ENCODE measurements at places on chromosomes 1 and 21.
A peak's percentile ranks its signal among the peaks of the same experiment; 100 is the strongest.

GRCh38 chr21:34830386-34831170, 161.8 kb downstream of the CLIC6 start:
- no peak for DNase-seq

GRCh38 chr1:220164116-220164515, 70.2 kb downstream of the IARS2 start:
- no peak for DNase-seq

- no peak for DNase-seq
Observed at GRCh38 chr1:229863651-229864545, 203.1 kb upstream of the GALNT2 start.

DNA sequence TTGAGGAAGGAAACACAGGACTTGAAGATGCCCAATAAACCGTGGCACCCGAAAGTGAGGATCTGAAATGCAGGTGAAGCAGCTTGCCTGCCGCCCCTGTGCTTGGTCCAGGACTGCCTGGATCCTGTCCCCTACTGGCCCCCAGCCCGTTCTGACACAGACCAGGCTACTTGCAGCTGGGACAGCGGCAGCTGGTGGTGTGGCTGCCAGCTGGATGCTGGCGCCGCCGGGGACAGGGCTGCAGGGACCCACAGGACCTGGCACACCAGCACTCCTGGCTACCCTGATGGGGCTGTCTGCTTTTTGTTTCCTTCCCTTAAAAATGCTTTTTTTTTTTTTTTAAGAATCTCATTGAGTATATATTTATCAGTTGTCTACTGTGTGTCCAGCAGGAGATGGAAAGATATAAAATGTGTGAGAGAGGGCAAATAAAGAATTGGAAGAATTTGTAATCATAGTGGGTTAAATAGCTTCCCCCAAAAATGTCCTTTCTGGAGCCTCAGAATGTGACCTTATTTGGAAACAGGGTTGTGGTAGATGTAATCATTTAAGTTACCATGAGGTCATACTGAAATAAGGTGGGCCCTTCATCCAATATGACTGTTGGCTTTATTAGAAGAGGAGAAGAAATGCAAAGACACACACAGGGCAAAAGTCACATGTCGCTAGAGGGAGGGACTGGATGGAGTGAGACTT, 165.6 kb downstream of the DSCAM start:
- DNase-seq: no peak

DNA sequence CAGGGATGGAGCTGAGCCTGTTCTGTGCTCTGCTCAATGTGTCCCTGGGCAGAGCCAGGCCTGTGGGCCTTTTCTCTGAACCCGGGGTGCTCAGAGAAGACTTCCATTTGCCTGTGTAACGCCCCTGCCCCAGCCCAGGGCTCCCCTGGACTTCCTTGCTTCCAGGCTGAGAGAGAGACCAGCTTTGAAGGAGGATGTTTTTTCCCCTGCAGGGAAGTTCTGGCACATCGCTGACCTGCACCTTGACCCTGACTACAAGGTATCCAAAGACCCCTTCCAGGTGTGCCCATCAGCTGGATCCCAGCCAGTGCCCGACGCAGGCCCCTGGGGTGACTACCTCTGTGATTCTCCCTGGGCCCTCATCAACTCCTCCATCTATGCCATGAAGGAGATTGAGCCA, 10.2 kb downstream of the SMPDL3B start:
- no peak for DNase-seq

GRCh38 chr1:21200767-21201166, 24.1 kb upstream of the EIF4G3 start:
- peak; percentile 49 for DNase-seq

DNA sequence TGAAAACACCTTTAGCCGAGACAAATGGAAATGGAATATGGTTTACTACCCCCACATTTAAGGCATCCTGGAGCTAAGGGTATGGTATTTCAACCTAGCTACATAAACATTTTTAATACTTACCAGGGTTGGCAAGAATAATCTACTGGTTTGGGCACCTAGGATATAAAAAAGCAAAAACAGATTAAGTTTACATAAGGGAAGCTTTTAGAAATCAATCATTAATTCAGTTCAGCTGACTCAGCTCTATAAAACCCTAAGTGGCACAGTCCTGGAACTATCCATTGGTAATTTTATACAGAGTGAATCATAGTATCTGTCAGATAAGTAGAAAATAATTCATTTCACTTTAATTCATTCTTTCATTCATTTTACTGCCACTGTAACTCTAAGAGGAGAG, 355.2 kb downstream of the VAV3 start:
- no peak for DNase-seq

DNA sequence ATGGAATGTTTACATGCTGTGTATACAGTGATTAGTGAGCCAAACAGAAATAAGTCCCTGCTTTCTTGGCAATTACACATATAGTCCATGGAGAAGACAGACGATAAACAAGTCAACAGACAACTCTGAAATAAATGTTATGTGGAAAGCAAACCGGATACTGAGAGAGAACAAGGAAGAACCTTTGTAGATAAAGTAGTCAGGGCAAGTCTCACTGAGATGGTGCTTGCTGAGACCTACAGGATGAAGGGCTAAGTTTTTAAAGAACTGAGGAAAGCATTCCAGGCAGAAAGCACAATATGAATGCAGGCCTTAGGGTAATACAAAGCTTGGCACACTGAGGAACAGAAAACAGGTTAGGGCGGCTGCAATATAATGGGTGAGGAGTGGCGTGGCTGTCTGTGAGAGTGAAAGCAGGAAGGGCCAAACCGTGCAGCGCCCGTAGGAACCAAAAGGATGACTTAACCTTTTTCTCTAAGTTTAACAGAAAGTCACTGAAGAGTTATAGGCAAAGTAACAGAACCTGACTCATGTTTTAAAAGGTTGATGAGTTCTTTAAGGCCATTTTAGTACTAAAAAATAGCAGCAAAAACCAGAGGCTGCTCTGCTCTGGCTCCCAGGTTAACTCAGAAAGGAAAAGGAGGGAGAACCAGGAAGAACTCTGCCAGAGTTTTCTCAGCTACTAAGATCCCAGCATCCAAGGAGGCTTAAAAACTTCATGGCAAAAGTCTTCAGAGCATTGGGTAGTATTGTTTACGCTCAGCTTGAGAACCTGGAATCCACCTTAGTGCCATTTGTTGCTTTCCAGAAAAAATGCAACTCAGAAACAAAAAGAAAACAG, 8.7 kb upstream of the TTF2 start:
- DNase-seq: no peak

DNA sequence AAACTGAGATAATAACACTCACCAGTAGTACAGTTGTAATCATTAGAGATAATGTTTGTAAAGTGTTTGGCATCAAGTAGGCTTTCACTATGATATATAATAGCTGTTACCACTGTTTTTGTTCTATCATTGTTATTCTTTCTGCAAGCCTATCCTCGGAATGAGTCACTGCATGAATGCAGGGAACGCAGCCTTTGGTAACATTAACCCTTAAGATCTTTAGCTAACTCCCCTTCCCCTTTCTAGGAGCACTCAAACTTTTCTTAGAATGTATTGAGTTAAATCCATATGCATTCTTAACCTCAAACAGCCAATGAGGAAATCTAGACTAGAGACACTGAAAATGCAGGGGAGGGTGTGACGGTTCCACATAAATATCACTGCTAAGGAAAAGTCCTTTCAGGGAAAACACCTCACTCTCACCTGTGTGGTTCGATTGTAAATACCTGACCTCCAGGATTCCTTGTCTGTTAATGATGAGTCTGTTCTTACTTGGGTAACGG, 467.3 kb downstream of the SETD4 start:
- DNase-seq: peak; percentile 31

DNA sequence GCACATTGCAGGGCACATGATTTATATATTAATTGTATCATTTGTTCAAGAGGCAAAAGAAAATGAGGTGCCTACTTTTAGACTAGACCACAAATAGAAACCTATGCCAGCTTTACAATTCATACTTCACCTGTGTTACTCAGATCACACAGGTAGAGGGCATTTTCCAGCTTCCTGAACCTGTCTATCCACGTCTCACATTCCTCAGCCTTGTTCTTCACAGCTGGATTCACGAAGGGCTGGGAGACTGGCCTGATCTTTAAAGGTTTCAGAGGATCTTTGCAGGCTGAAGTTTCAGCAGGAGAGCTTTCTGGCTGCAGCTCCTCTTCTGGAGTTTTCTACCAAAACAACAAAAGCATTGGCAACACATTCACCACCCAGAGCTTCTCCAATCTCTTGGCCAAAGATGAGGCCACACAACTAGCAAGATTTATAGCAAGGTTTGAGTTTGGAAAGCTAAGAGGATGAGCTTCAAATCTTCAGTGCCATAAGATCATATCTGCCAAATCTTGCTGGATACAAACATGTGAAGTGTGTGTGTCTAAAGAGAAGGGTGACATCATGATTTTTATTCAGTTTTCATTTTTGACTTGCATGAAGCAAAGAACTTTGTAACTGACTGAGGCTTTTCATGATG, 71.0 kb upstream of the CYP2J2 start:
- DNase-seq: no peak

DNA sequence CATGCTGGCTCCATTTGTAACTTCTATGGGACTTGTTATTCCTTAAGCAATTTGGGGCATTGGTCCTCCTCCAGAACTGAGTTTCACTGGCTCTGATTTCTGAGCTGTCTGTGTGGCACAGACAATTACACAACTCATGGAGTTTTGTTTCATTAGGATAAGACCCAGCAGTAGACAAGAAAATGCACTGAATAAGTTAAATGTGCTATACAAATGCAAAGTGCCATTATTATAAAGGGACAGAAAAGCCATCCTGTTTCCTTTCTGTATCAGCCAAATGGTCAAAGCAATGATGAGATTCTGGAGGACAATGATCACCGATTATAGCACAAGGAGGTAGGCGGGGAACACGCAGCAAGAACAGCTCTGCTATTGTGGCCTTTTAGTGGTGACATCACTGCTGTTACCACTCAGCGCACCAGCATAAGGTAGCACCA, 81.9 kb downstream of the CNIH3 start:
- DNase-seq: peak; percentile 30

- DNase-seq: peak; percentile 45
Observed at GRCh38 chr1:83942914-83943313, 56.0 kb downstream of the TTLL7 start.

DNA sequence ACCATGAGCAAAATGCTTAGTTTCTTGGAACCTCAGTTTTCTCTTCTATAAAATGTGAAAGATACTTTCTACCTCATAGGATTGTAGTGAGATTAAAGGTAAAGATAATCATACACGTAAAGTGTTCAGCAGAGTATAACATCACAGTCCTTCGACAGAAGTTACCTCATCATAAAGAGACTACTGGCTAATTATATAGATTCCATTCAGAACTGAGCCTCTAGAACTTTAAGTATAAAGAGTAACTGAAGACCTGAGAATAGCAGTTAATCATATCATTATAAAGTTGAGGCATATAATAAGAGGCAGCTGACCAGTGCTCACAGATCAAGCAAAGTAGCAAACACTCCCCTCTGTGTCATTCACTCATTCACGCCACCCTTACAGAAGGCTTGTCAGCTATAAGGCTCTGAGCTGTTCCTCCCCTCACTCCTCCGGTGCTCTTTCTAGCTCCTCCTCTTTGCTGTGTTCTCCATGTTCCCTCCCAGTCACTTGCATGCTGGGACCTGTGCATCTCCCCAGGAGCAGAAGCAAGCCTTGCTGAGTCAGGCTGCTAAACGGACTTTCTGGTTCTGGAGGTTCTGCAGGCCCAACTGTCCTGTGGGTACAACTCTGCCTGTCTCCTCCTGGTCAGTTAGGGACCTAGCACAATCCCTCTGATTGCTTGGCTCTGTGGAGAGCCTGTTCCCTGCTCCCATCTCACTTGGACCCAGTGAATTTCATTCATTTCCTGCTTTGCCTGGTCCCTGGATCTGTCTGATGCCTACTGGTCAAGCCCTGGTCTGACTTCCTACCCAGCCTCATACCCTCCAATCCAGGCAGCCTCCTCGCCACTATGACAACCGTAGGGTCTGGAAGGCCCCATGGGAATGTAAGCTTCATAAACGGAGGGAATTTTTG, 28.3 kb upstream of the LY9 start:
- DNase-seq: no peak

- DNase-seq: no peak
Observed at GRCh38 chr1:159318784-159319551, 16.8 kb downstream of the FCER1A start.

DNA sequence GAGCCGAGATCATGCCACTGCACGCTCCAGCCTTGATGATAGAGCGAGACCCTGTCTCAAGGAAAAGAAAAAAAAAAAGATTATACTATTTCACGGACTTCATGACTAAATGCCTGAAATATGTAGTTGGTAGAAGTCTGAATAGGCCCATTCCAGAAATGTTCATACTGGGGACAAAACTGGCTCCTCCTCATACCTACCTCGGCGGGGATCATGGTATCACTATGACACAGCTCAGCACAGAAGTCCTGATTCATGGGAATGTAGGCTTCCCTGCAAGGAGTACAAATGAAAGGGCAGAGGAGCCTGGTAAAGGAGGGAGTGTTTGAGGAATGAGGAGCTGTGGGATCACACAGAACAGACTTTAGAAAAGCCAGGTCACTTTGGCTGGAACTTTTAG, 5.0 kb downstream of the SPATA46 start:
- DNase-seq: no peak

GRCh38 chr1:66278260-66279021, 255.5 kb upstream of the SGIP1 start:
- DNase-seq: no peak

DNA sequence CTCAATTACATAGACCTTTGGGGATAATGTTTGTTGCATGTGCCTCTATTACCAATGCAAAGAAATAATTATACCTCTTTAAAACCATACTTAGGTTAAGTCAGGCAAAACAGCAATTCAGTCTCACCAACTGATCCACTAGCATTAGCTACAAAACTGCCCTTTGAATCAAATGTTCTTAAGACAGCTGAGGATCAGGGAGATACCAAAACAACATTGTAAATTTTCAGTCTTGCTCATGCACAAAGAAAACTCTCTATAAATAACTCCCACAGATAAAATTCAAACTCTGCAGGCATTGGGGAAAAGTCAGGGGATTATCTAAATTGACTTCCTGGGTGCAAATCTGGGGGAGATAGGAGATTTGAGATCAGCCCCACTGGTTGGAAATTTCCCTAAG, 100.9 kb upstream of the DPT start:
- DNase-seq: no peak

DNA sequence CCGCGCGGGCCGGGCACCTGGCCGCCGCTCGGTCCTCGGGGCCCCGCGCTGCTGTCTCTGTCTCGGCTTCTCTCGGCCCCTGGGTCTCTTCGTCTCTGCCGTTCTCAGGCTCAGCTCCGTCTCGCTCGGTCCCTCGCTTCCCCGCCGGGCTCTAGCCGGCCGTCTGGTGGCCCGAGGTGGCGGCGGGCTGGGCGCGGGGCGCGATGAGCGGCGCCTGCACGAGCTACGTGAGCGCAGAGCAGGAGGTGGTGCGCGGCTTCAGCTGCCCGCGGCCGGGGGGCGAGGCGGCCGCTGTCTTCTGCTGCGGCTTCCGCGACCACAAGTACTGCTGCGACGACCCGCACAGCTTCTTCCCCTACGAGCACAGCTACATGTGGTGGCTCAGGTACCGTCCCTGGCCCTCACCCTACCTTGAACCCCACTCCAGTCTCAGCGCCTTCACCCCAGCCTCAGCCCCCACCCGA, 355 bp downstream of the SHISAL2A start:
- no peak for DNase-seq

GRCh38 chr1:10841118-10841517, 44.7 kb upstream of the CASZ1 start:
- no peak for DNase-seq

- DNase-seq: no peak
Observed at GRCh38 chr1:60065199-60065598, 8.4 kb downstream of the C1orf87 start.

GRCh38 chr1:227218870-227219573, 99.3 kb downstream of the CDC42BPA start:
- no peak for DNase-seq

Measured in AG10803 (cell line).